ENCODE measurements at places on chromosomes 5 and 9. TPM values are rescaled to one million over a fixed set of nuclear protein-coding genes. Genes with fewer than 3 reads are reported as not detected.

GRCh38 chr5:66609615-66610014, 13.4 kb downstream of the MAST4 start:
- H3K4me3 ChIP-seq = no peak overlapping the region
- H3K4me1 ChIP-seq = no peaks in the 10 kb centered on the region
- no peak for DNase-seq
- H3K36me3 ChIP-seq = no peaks in the 10 kb centered on the region

DNA sequence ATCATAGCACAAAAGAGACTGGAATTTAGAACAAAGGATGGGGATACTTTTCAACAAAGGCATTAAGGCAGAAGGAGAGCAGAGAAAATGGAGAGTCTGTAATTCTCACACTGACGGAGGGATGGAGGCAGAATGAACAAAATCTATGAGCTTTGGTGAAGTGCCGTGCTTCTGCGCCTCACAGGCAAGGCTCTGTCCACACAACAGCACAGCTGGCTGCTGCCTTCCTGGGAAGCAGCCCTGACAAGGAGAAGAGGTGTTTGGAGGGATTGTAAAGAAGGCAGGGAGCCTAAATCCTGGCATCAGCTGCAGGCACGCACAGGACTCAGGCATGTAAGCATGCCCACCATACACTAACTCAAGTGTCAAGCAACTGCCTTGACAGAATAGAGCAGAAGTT, 485.2 kb upstream of the KIF2A start:
- H3K4me1 ChIP-seq = no peaks in the 10 kb centered on the region
- no peaks in the 10 kb centered on the region for H3K36me3 ChIP-seq
- H3K27me3 ChIP-seq = peaks cover 3% of the 10 kb centered on the region
- H3K27ac ChIP-seq = no peak overlapping the region

DNA sequence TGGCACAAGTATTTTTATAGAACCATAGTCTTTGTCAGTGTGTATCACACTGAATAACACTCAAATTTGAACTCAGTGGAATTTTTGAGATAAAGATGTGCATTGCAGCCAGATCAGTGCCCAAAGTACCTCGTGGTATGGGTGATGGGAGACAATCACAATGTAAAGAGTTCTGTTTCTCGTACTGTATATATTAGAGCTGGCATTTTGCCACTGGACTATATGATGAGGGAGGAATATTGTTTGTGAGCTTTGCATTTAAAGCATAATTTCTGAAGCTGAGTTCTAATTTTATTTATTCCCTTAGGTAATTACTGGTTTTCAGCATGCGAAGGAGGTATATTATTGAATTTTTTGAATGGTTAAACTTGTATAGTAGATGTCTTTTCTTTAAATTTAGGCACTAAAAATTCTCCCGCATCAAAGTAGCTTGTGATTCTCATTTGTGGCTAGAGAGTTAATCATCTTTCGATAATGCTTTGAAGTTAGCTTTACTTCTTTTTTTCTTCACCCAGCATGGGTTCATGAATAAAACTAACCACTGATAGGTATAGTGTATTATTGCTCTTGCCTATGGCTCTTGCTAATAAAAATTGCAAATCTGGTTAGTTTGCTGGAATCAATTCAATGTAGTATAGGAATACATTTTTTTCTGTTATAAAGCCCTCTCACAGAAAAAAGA, 43.1 kb downstream of the PAM start:
- DNase-seq = no peak
- peaks cover 50% of the 10 kb centered on the region for H3K4me1 ChIP-seq
- no peaks in the 10 kb centered on the region for H3K36me3 ChIP-seq

- no peaks in the 10 kb centered on the region for H3K27me3 ChIP-seq
- H3K27ac ChIP-seq = no peak overlapping the region
- H3K4me3 ChIP-seq = no peak overlapping the region
- H3K4me1 ChIP-seq = no peaks in the 10 kb centered on the region
- H3K36me3 ChIP-seq = no peaks in the 10 kb centered on the region
Measured at GRCh38 chr5:28779161-28779754, 1740.9 kb upstream of the CDH9 start.

DNA sequence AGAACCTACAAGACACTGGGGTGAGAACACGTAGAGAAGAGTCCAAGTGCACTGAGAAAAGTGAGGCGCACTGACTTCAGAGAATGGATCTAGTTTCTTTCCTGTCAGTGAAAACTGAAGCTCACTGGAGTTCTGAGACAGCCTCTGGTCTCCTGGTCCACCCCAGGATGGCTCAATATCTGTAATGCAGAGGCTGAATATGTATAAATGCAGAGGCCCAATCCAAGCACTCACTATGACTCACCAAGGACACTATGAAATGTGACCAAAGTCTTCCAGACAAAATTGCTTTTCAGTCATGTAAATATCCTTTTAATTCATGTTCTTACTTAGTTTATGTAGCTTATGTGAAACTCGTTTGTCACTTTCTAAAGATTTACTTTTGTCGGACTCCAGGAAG, 53.8 kb downstream of the NFIB start:
- peak overlapping the region; percentile 23 for H3K27ac ChIP-seq
- no peak overlapping the region for H3K4me3 ChIP-seq
- no peaks in the 10 kb centered on the region for H3K36me3 ChIP-seq

Gene CNTNAP3
- total RNA-seq = 0.20 TPM

- H3K4me1 ChIP-seq = no peaks in the 10 kb centered on the region
- no peaks in the 10 kb centered on the region for H3K36me3 ChIP-seq
- no peaks in the 10 kb centered on the region for H3K27me3 ChIP-seq
Measured at GRCh38 chr5:172429201-172429940, 25.0 kb downstream of the SH3PXD2B start.

Gene PCDHGA12
- total RNA-seq = 6.9 TPM

Gene ARHGAP26
- total RNA-seq = 12.0 TPM

Gene PCDHGA5
- total RNA-seq = 0.92 TPM

GRCh38 chr9:122346478-122347347, 24.1 kb upstream of the PTGS1 start:
- H3K4me1 ChIP-seq = no peaks in the 10 kb centered on the region
- peak overlapping the region; percentile 62 for H3K4me3 ChIP-seq
- no peaks in the 10 kb centered on the region for H3K36me3 ChIP-seq

Gene SMIM15
- total RNA-seq = 12.9 TPM

Gene RETREG1
- 252 TPM for total RNA-seq

Gene CARD9
- 1.1 TPM for total RNA-seq

DNA sequence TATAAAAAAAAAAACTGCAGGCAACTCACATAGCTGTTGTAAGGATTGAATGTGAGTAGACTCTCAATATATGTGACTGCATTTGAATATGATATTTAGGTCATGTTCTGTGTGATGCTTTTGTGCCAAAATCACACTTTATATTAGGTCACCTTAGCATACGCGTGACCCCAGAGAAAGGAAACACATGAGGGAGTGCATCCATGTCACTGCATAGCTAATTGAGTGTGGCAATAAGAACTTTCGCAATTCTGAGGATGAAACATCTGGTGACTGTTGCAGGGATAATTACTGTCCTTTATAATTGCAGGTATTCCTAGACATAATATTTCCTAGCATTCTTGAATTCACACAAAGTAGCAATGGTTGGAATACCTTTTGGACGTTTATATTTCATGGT, 459.5 kb upstream of the KLF4 start:
- H3K4me1 ChIP-seq = peaks cover 13% of the 10 kb centered on the region
- no peak overlapping the region for H3K4me3 ChIP-seq
- no peak for DNase-seq
- H3K36me3 ChIP-seq = no peaks in the 10 kb centered on the region
- no peak overlapping the region for H3K27ac ChIP-seq

GRCh38 chr5:124330595-124331220, 415.7 kb downstream of the ZNF608 start:
- H3K36me3 ChIP-seq = no peaks in the 10 kb centered on the region
- H3K4me1 ChIP-seq = no peaks in the 10 kb centered on the region
- no peaks in the 10 kb centered on the region for H3K27me3 ChIP-seq

DNA sequence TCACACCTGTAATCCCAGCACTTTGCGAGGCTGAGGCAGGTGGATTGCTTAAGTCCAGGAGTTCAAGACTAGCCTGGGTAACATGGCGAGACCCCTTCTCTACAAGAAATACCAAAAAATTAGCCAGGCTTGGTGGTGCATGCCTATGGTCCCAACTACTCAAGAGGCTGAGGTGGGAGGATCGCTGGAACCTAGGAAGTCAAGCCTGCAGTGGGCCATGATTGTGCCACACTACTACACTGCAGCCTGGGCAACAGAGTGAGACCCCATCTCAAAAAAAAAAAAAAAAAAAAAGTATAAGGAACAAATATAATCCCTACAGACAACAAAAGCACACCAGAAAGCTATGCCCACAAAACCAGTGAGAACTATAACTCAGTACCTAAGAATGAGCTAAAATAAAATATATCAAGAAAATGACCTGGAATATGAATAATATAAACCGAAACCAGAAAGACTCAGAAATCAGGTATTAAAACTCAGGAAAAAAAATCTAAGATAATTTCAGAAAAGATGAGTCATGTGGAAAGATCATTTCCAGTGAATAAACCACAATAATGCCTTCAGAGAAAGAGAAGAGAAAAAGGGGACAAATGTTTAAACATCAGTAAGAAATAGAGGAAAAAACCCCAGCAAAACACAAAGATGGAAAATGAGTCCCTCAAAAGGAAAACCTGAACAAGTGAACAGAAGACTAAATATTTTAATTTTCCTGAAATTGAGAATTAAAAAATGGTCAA, 57.4 kb downstream of the GOLPH3 start:
- H3K27me3 ChIP-seq = no peaks in the 10 kb centered on the region
- H3K36me3 ChIP-seq = peaks cover 3% of the 10 kb centered on the region
- no peak for DNase-seq
- no peak overlapping the region for H3K27ac ChIP-seq
- H3K4me3 ChIP-seq = no peak overlapping the region
- H3K4me1 ChIP-seq = no peaks in the 10 kb centered on the region

DNA sequence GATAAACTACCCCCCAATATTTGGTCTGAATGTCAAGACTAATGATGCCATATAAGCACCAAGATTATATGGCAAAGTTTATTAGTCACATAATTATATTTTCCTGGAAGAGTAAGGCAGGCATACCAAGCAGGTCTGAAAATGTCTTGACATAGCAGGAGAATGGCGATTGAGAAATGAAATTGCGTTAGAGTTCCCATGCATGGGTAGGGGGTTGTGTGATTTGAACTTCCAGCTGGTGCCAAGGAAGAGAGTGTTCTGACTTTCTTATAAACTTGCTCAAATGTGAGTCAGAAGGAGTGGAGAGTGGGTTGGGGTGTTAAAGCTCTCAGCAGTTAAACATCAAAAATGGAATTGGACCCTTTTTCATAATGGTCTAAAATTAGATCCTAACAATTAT, 1200.6 kb upstream of the ACO1 start:
- no peak overlapping the region for H3K27ac ChIP-seq
- H3K27me3 ChIP-seq = no peaks in the 10 kb centered on the region
- no peak overlapping the region for H3K4me3 ChIP-seq
- no peak for DNase-seq

GRCh38 chr5:63025679-63026078, 447.1 kb downstream of the LRRC70 start:
- no peak for DNase-seq
- no peak overlapping the region for H3K4me3 ChIP-seq
- H3K36me3 ChIP-seq = no peaks in the 10 kb centered on the region
- no peaks in the 10 kb centered on the region for H3K27me3 ChIP-seq

Gene DMRT2
- total RNA-seq = 3.9 TPM

DNA sequence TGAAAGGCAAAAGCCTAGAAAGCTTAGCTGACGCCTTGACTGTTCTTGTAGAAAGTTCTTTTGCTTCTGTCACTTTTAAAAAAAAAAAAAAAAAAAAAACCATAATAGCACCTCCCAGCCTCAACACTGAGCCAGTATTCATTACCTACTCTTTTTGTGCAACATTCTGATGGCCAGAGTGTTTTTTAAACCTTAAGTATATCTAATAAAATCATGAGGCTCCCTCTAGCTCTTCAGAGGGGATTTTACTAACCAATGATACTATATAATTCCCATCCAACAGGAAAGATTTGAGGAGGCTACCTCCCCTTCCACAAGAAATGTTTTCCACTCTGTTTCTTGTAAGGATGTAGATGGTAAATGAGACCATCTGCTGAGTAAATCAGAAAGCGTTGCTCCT, 3.9 kb downstream of the BNC2 start:
- H3K27me3 ChIP-seq = peaks cover 3% of the 10 kb centered on the region
- H3K4me1 ChIP-seq = peaks cover 4% of the 10 kb centered on the region
- no peaks in the 10 kb centered on the region for H3K36me3 ChIP-seq
- no peak for DNase-seq

Gene AJM1
- total RNA-seq = 4.3 TPM

- H3K36me3 ChIP-seq = no peaks in the 10 kb centered on the region
- peak within 1 kb of the TSS; percentile 87 for H3K4me3 ChIP-seq
- H3K27me3 ChIP-seq = peaks cover 2% of the 10 kb centered on the region
- peak; percentile 89 for DNase-seq
- H3K27ac ChIP-seq = peak within 1 kb of the TSS; percentile 79
- peaks cover 3% of the 10 kb centered on the region for H3K4me1 ChIP-seq
Measured at GRCh38 chr5:174724484-174725260, at the start of gene MSX2. Gene MSX2, plus strand, starts transcription at chr5:174724582. Its CDS starts 78 bp downstream, at chr5:174724660.

GRCh38 chr5:175728885-175729828, 71.3 kb downstream of the HRH2 start:
- peaks cover 6% of the 10 kb centered on the region for H3K27me3 ChIP-seq
- H3K36me3 ChIP-seq = no peaks in the 10 kb centered on the region

- no peaks in the 10 kb centered on the region for H3K4me1 ChIP-seq
- no peaks in the 10 kb centered on the region for H3K36me3 ChIP-seq
- no peak for DNase-seq
Measured at GRCh38 chr5:84403773-84404172, 19.1 kb upstream of the EDIL3 start.

- DNase-seq = no peak
- no peak overlapping the region for H3K27ac ChIP-seq
- peaks cover 7% of the 10 kb centered on the region for H3K4me1 ChIP-seq
- H3K4me3 ChIP-seq = no peak overlapping the region
- H3K36me3 ChIP-seq = peaks cover 4% of the 10 kb centered on the region
Measured at GRCh38 chr5:116137544-116138378, 52.9 kb downstream of the COMMD10 start.

Gene SLCO4C1
- total RNA-seq = 0.15 TPM

GRCh38 chr9:116279230-116279629, 125.6 kb downstream of the PAPPA start:
- DNase-seq = no peak
- no peaks in the 10 kb centered on the region for H3K27me3 ChIP-seq

Gene ARSB
- total RNA-seq = 6.1 TPM

DNA sequence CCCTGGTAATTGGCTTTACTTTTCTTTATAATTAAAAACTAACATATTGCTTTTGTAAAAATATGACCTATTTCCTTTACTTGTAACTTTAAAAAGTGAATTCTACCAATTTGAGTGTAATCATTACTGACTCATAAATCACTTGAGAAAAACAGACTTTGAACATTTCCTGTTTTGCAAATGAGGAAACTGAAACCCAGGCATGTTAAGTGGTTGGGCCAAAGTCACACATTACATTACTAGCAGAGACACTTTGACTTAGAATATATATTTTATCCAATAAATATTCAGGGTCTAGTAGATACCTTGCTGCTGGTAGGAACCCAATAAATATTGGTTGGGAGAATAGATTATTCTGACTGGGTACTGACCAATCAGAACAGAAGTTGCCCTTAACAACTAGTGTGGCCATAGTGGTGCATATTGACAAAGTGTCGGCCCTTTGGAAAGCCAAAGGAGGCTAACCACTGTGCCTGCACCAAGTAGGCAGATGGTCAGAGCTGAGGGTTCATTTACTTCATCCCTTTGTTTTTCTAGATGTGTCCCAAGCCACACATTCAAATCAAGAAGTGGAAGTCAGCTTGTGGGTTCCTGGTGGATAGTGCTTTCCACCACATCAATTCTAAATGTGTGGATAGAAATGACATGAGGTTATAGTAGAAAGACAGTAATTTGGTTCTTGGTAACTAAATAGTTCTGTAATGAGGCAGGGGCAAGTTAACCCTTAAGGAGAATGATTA, 365.1 kb upstream of the RIOK2 start:
- no peaks in the 10 kb centered on the region for H3K27me3 ChIP-seq
- H3K36me3 ChIP-seq = no peaks in the 10 kb centered on the region
- no peaks in the 10 kb centered on the region for H3K4me1 ChIP-seq
- DNase-seq = no peak

All from psoas muscle (tissue), 8 donors.